CD4-positive, alpha-beta T cell treated with Interferon gamma for 1 hour (primary cell): ENCODE measurements at places on chromosomes 1 and 21.
A peak's percentile ranks its signal among the peaks of the same experiment; 100 is the strongest.

DNA sequence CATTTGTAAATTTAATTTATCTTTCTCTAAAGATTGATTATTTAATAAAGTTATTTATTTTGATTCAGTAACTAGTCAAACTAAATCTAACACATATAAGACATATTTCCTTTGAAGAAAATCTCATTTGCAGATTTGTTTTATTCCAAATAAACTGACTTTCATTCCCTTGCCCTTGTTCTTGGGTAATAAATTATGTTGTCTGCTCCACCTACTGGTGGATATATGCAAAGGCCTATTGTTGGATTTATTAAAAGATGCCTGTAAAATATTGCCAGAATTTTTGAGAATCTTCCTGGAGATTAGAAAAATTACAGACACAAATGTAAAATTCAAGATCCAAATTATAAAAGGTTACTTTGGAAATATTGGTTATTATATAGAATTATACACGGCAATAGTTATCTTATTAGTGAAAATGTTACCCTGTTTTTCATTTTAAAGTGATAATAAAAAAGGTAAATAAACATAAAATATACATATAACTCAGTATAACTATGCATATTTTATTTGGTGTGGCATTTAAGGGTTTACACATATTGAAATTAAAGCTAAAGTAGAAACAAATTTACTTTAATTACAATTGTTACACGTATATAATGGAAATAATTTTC is 116.1 kb downstream of the SPATA17 start:
- no peak for DNase-seq

GRCh38 chr1:114126261-114127095 is 27.2 kb downstream of the SYT6 start:
- DNase-seq: no peak

- DNase-seq: no peak
These were observed 7.1 kb upstream of the DIPK1A start for GRCh38 chr1:92968138-92969032.

- DNase-seq: no peak
These were observed 8.8 kb downstream of the AK5 start for GRCh38 chr1:77290576-77290975.

- DNase-seq: no peak
These were observed 10.0 kb downstream of the TSEN15 start for GRCh38 chr1:184061396-184062003.

GRCh38 chr1:30179942-30180543 is 543.3 kb downstream of the MATN1 start:
- DNase-seq: no peak

DNA sequence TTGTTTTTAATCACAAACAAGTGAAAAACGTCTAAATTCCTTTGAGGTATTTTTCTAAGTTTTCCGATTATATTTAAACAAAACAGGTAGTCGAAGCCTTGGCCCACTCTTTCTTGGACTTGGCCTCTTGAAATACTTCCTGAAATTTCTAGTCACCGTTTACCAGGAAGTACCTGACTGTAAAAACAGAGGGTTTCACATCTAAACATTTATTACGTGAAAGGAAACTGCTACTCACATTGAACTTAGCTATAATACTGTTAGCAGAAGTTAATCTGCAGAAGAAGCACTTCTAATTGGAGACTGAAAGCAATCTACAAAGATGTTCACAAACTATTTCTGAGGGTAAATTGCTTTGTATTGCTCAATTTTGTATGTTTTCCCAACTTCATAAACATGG is 526.0 kb upstream of the ADGRL4 start:
- DNase-seq: no peak

- DNase-seq: peak; percentile 40
These were observed 5.8 kb upstream of the ITGB2 start for GRCh38 chr21:44926331-44927101.

DNA sequence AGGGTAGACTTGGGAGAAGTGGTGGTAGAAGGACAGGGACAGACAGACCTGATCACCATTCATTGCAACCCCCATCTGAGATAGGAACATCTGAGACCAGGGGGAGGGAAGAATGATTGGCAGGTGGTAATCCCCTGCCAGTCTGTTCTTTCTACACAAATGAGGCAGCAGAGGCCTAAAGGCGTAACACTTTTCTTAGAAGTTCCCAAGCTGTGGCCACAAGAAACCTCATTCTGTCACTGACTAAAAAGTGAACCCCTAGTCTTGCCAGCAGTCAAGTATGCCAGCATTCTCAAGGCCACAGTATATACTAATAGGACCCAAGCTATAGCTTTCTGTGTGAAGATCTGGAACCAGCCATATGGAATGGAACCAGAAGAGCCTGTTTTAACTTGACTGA is 638.0 kb downstream of the KCNT2 start:
- DNase-seq: no peak

DNA sequence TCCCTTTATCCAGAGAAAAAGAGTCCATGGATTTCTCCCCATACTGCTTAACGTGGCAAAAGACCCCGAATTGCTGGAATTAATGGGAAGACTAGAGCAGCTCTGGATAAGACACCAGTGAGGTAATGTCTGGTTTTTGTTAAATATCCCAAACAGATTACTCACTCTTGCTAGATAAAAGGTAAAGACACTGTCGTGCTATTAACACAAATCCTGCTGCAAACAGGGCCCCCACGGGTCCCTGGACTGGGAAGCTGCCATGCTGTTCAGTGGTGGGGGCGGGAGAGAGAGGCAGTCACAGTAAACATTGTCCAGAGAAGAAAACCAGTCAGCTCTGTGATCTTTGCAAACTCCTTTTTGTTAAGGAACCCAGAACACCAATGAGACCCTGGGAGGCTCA is 15.2 kb upstream of the SRP9 start:
- DNase-seq: no peak

DNA sequence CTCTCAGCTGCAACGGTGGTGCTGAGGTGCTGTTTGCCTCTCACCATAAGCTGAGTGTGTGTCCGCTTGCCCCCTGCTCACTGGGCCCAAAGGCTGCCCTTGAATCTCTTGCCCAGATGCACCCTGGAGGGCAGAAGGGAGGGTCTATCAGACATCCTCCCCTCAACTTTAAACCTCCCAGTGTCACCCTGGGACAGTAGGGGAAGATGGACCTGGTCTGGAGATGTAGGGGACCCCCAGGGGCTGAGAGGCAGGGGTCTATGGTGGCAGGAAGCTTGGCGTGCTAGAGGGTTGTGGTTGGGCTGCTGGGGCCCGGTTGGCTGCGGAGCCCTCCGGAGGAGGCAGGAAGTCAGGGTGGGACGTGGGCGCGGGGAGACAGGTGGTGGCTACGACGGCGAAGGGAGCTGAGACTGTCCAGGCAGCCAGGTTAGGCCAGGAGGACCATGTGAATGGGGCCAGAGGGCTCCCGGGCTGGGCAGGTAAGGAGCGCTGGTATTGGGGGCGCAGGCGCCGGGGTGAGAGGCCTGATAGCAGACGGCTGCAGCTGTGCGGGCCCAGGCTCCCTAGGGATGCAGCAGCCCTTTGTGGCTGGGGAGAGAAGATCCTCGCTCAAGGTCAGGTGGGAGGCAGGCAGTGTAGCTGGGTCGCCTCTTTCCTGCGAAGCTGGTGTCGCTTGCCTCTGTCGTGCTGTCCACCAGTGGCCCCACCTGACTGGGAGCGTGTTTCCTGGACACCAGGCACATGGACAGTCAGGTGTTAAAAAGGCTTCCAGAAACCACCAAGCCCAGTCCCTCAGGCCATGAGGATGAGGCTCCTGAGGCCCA is at the start of gene LCK:
Gene LCK (plus strand): TSS at position 373 of the 824 bp plus-strand sequence. CDS start 23,065 bp downstream, outside the sequence.
- DNase-seq: peak; percentile 53

DNA sequence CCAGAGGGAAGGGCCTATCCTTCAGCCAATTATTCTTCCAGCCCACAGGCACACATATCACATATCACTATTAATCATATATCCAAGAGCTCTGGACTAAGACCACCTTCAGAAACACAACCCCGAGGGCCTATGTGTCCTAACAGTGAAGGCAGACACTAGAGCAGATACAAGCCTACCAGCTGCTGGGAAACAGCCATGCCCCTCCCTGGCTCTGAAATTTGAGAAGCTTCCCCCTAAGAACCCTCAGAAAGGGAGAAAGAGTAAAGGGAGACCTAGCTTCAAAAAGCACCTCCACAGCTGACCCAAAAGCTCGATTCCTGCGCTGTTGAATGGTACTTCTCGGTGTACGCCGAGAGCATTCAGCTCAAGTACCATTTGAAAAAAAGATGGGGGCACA is 17.4 kb downstream of the CNN3 start:
- no peak for DNase-seq

- no peak for DNase-seq
These were observed 5.1 kb upstream of the HMGCS2 start for GRCh38 chr1:119773711-119774241.

DNA sequence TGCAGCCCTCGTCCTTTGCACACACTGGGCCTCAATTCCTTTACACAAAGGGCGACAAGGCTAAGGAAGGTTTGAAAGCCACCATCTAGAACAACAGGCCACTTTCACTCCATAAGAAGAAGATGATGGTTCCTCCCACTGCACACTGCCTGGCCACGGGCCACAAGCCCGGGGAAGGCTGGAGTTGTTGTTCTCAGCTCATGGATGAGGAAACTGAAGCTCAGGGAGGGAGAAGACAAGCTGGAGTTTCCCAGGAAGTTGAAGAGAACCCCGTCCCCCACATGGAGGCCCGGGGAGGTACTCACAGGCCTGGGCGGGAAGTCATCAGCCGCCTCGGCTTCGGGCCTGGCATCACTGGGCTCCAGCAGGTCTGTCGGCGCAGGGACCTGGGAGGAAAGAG is 24.6 kb upstream of the DDOST start:
- no peak for DNase-seq

DNA sequence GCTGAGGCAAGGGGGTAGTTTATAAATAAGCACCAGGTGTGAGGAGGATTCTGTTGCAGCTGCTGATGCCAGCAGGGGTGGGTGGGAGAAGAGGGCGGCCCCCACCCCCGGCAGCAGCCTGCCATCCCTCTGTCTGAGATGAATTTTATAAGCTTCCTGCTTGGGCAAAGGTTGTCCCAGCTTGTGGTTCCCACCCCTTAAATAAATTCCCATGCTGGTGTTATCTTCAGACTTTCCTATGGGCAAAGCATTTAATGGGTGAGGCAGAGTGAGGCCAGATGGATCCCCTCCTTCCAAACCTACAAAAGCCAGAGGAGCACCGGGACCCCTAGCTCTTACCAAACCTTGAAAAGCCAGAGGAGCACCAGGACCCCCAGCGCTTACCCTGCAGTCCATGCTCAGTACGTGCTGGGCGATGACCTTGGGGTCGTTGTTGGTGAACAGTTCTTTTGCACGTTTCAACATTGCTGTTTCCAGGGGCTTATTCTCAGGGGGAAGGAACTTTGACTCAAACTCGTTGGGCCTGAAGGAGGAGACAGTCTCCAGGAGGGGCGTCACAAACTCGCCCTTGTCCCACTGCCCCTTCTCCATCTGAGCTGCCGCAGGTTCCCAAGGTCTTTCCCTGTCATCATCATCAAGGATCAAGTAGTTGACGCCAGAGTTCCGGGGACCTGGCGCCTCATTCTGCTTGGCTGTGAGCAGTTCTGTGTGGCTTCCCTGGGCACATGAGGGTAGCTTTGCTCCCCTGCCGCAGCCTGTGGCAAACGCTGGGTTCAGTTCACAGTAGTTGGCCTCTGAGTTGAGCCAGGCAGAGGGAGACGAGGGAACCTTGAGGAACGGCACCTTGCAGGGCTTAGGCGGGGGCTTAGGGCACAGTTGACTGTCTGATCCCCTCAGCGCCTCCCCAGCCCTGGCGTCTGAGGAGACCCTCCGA is 99.5 kb downstream of the BCAR3 start:
- DNase-seq: no peak

DNA sequence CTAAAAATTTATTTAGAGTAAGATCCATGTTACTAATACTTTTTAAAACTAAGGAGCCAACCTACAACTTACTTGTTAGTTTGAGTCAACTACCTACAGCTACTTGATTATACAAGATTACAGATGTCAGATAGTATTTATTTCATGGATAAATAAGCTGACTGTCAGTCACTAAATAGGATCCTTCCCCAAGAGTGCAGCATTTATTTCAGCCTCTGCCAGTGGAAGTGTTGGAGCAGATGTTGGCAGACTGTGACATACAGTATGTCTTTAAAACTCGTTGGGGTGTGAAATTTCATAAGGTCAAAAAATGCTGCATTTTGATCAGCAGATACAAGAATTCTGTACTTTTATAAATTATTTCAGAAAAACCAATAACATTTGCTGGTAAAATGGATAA is 156.2 kb downstream of the AKT3 start:
- no peak for DNase-seq

GRCh38 chr1:182288749-182289604 is 102.6 kb downstream of the GLUL start:
- no peak for DNase-seq
